ENCODE measurements at places on chromosomes 11 and 22. TPM values are rescaled to one million over a fixed set of nuclear protein-coding genes. Genes with fewer than 3 reads are reported as not detected.

The BRSK2 gene
- 58.2 TPM for polyA plus RNA-seq

The OR52N4 gene
- polyA plus RNA-seq: not detected

The YAP1 gene
- 0.98 TPM for polyA plus RNA-seq

The UCP3 gene
- 6.8 TPM for polyA plus RNA-seq
